ENCODE measurements at places on chromosomes 12 and 14.

GRCh38 chr12:88052686-88053085 is 23.5 kb upstream of the C12orf50 start:
- DNase-seq: no peak

DNA sequence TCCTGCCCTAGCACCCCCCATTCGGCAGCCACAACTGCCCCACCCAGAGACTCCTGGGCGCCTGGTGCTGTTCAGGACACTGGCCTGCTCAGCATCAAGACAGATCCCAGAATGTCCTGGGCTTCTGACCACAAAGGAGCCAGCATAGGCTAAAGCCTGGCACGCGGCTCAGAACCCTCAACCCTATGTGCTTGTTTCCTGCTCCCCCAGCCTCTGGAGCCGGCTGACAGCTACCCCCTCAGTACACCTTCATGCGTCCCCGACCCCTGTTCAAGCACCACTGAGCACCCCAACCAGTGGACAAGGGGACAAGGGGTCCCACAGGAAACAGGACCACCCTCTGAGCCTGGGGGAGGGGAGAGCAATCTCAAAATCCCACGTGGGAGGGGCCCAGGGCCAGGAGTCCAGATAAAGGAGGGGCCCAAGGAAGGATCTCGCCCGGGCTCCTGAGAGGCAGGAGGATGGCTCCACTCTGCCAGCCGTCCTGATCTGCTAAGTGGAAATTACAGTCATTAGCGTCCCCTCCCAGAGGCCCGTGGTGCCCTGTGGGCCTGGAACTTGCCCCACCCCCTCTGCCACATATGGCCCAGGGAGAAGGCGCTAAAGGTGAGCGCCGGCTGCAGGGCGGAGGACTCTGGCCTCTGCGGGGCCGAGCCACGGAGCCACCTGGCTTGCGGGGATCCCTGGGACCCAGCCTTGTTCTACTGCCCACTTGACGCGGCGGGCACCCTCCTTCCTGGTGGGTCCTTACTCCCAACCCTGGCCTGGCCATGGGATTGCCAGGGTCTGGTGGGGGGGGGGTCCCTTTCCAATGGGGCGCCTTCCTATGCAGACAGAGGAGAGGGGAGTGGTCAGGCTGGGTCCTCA is 27.2 kb upstream of the GPR132 start:
- no peak for DNase-seq

- no peak for DNase-seq
These were observed 550 bp downstream of the TEAD4 start for GRCh38 chr12:2959505-2960389.

DNA sequence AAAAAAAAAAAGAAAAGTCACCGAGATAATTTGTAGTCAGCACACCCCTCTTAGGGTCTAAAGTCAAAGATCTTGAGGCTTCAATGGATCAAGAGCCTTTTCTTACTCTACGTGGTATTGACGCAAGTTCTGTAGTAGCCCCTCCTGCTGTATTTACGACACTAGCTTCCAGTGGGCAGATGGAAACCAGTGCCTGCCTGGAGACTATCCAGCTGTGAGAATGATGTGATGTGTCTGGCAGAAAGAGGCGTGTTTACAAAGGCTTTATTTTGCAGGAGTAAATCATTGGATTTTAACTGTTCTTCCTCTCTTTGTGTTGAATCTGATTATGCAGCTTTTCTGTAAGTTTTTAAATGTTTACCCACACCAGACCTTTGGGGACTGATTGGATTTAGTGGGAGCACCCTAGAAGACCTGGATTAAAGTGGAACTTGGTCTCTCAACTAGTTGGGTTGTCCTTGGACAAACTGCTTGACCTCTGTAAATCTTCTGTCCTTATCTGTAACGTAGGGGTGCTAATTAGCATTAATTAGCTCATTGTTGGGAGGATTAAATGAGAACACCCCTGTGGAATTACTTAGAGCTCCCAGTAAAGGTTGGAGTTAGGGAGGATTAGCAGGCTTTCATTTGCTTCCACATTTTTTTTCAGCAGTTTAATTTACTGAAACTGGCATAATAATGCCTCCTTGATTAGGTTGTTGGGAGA is 72.4 kb downstream of the RASSF3 start:
- DNase-seq: no peak

GRCh38 chr12:2797721-2798418 is 3.1 kb downstream of the FKBP4 start:
- no peak for DNase-seq

GRCh38 chr12:76025601-76026575 is 5.7 kb downstream of the PHLDA1 start:
- no peak for DNase-seq

DNA sequence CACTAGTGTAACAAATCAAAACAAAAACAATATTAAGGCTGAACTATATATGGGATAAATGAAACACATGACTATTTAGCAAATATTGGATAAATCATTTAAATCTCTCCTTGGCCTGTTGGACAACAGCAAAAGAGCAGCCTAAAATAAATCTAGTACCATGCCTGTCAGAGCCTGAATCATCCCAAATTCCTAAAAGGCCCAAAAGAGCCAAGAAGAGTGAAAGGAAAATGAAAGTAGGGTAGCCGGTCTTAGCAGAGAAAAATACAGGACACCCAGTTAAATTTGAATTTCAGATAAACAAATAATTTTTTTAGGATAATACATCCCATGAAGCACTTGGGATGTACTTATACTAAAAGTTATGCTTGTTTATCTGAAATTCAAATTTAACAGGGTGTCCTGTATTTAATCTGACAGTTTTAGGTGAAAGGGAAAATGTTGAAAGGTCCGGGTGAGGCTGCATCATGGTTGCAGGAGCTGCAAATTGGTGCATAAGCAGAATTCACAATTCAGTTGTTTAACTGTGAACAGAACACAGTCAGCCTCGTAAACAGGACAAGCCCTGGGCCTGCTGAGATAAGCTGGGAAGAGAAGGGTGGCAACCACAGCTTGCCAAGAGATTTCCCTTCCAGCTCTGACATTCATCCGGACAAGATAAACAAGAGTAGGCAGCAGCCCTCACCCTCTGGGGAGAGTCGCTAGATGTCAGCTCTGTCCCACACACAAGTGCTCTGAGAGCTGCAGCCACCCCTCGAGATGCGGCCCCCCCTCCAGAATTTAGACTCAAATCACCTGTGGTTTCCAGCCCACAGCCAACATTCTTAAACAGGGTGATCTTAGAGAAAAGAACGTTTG is 30.3 kb downstream of the DMAC2L start:
- no peak for DNase-seq

All from substantia nigra (tissue), 51 donors.